Progenitor cell of endocrine pancreas (in vitro differentiated cells): ENCODE measurements at places on chromosomes 5 and 9. TPM values are rescaled to one million over a fixed set of nuclear protein-coding genes. Genes with fewer than 3 reads are reported as not detected.

GRCh38 chr5:57986761-57987341 is 473.0 kb downstream of the PLK2 start:
- H3K4me3 ChIP-seq, result no peak overlapping the region
- no peaks in the 10 kb centered on the region for H3K27me3 ChIP-seq
- peaks cover 11% of the 10 kb centered on the region for H3K4me1 ChIP-seq
- no peaks in the 10 kb centered on the region for H3K36me3 ChIP-seq
- no peak for DNase-seq
- H3K27ac ChIP-seq, result no peak overlapping the region

NSG2 gene
- total RNA-seq, result 1.4 and 1.6 TPM in 2 replicates

DNA sequence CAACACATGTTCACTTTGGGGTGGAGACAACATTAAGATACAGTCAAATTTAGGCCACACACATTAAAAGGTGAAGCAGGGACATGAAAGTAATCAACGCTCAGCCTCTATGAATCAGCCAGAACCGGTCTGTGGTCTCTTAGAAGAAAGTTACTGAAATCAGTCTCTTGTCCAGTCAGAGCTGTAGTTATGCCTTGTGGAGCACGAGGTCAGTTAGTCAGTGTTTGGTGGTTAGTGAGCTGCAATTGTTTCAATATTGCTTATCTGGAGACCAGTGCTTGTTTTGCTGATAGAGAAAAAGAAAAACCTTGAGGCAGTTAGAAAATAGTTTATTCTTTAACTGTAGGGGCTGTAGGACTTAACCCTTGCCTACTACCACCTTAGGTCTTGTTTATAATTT is 157.8 kb upstream of the RASEF start:
- no peaks in the 10 kb centered on the region for H3K27me3 ChIP-seq
- peaks cover 6% of the 10 kb centered on the region for H3K36me3 ChIP-seq
- peak overlapping the region; percentile 96 for H3K27ac ChIP-seq
- DNase-seq, result no peak
- H3K4me1 ChIP-seq, result peaks cover 30% of the 10 kb centered on the region

DMGDH gene
- 0.75 and 0.84 TPM in 2 replicates for total RNA-seq

LRRC19 gene
- total RNA-seq, result not detected in 2 replicates
